ENCODE measurements at places on chromosomes 5 and 9.
A peak's percentile ranks its signal among the peaks of the same experiment; 100 is the strongest.

GRCh38 chr5:163565931-163566608, 60.7 kb downstream of the MAT2B start:
- DNase-seq, result no peak

DNA sequence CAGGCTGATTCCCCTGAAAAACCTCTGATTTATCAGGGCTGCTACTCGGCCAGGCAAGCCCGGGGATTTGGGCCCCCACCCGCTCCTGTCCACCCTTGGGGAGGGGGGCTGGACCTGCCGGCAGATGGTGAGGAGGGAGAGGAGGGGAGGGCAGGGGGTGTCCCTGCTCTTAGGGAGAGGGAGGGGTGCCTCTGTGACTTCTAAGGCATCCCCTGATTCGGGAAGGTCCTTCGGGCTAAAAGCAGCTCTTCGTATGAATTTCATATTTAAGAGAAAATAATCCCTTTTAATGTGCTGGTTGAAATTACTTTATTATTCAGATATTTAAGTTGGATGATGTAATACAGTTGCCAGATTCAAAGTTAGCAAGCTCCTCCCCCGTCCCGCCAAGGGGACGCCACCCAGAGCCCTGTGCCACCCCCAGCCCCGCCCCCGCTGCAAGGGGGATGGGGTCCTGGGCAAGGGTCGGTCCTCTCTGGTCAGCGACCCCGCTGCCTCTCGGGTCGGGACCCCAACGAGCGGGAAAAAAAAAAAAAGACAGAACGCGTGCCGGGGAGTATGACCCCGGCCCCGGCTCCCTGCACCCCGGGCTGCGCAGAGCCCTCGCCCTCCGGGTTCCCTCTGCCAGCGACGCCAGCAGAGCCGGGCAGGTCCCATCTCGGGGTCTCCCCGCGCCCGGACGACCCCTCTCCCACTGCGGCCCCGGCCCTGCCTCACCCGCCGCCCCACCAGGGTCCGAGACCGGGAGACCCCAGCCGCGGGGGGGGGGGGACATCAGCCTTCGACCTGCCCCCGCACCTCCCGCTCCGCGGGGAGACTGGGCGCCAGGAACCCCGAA, 12.4 kb downstream of the LHX3 start:
- DNase-seq, result no peak

- DNase-seq, result no peak
Observed at GRCh38 chr9:110911659-110912418, 126.4 kb downstream of the LPAR1 start.

DNA sequence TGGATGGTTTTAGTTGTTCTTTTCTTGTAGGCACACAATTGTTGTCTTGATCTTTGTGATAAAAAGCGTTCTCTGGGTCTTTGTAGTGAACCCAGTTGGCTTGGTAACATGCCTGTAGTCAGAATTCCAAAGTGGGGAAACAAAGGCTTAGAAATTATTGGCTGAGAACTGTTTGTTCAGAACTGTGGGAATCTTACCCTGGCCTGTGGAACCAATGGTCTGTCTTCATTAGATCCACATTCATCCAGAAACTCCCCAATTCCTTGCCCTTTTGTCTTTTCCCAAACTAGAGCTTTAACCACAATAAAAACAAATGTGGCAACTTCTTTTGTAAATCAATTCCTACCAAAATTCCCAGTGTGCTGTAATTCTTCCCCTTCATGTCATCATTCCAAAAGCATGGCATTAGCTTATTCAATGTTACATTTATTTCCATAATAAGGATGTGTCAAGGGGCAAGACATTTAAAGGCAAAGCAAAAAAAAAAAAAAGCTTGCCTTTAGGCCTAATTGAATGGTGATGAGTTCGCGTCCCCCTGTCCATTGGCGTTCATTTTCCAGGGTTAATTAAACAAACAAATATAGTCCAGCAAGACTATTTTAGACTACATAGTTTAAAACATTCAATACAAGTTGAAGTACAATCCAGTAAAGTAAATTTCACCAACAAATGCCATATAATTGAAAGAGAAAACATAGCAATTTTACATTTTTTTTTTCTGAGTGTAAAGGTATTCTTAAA, 249.8 kb upstream of the ZNF608 start:
- DNase-seq, result no peak

DNA sequence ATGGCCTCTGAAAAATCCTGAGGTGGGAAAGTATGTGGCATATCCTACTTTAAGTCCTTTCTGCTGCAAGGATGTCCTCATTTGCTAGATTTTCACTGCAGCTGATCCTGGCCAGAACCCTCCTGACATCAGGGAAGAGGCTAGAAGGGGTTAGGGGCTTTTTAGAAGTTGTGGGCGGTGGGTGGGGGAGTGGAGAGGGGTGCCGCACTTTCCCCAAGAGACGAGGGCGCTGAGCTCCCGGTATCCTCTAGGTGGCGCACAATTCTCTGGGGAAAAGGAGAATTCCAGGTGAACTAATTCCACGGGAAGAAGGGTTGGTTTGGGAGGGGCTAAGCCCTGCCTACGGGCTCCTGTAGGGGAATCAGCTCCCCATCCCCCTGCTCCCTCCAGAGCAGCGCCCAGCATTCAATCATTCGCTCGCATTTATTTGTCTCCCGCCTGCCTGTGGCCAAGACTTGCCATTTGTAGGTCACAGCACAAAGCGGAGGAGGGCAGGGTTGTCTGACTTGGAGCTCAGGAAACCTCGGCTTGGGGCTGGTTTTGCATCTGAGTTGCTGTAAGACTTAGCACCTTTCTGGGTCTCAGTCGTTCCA, 42.9 kb upstream of the HAND1 start:
- DNase-seq, result peak; percentile 45

GRCh38 chr5:155024015-155024414, 10.5 kb downstream of the KIF4B start:
- no peak for DNase-seq

- no peak for DNase-seq
Observed at GRCh38 chr5:143652108-143652700, 159.8 kb upstream of the HMHB1 start.

GRCh38 chr5:116358911-116359418, 215.7 kb downstream of the SEMA6A start:
- DNase-seq, result peak; percentile 78

DNA sequence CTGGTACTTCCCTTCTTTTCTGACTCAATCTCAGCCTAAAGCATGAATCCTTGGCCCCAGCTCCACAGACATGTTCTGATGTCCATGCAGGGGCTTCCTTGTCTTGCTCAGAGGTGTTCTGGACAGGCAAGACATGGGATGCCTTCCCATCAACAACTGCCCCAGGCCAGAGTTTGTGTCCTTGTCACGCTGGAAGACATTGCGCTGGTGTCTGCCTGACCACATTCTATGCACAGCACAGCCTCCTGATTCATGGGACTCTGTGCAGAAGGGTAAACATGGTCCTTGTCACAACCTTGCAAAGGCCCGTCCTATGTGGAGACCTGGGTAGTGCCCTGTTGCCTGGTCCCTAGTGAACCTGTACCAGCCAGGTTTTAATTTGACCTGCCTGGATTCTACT, 212.2 kb downstream of the FSTL4 start:
- DNase-seq, result no peak

DNA sequence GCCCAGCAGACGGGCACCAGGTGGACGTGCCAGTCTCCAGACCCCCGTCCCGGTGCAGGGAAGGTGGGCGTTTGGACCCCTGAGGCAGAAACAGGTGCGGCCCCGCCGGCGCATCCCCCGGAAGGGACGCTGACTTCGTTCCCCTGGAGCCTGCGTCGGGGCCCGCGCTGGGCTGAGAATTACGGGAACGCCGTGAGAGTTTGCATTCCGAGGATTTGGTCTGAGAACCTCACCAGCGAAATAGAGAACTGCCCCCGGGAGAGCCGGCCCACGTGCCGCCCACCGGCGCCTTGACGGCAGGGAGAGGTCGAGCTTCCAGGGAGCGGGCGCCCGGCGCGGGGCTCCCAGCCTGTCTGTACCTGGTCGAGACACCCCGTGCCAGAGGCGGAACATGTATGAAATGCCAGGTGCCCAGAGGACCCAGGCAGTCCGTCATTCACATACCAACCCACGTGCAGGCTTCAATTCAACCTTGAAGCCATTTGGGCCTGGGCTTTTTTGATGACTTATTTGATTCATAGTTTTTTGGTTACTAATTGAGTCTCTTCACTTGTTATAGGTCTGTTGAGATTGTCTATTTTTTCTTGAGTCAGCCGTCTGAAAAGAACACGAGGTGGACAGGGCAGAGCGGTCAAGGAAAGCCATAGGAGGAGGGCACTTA, 877 bp upstream of the CAMSAP1 start:
- DNase-seq, result no peak

GRCh38 chr9:23342291-23342690, 483.7 kb downstream of the ELAVL2 start:
- no peak for DNase-seq

DNA sequence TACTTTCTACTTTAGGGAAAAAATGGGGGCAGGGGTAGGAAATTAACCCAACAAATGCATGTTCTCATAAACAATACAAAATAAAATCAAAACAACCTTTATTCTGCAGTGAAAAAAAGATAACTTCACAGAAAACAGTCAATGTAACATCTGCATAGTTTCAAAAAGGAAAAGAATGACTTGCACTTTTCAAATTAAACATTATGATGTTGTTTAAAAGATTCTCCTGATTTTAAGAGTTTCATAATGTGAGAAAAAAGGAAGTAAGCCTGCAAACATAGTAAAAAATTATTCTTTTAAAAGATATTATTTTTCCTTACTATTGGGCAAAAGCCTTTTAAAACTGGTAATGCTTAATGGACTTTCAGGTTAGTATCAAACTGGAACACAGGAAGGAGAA, 7.6 kb downstream of the C9orf72 start:
- no peak for DNase-seq

DNA sequence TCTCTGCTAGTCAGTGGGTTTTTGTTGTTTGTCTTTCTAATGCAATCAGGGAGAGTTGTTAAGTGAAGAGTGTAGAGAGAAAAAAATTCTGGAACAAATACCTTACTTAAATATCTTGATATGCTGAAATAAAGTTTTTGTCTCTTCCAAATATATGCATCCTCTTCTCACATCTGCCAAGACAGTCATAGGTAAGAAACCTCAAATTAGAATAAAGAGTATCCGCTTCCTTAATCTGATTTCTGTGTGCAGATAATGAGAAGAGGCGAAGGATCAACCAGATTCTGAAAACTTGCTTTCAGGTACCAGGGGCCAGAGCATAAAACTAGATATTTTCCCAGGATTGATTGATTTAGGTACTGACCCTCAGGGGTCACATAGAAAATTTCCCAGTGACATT, 11.3 kb upstream of the IL6ST start:
- no peak for DNase-seq

All from GM13977 (cell line).